Kidney (tissue), 22 donors: ENCODE measurements at places on chromosomes 6 and 20. TPM values are rescaled to one million over a fixed set of nuclear protein-coding genes. Genes with fewer than 3 reads are reported as not detected.

- H3K27me3 ChIP-seq, result no peaks in the 10 kb centered on the region
- H3K27ac ChIP-seq, result no peak overlapping the region
- H3K4me3 ChIP-seq, result no peak overlapping the region
- no peaks in the 10 kb centered on the region for H3K4me1 ChIP-seq
Observed at GRCh38 chr6:95685822-95686221, 108.5 kb downstream of the MANEA start.

DNA sequence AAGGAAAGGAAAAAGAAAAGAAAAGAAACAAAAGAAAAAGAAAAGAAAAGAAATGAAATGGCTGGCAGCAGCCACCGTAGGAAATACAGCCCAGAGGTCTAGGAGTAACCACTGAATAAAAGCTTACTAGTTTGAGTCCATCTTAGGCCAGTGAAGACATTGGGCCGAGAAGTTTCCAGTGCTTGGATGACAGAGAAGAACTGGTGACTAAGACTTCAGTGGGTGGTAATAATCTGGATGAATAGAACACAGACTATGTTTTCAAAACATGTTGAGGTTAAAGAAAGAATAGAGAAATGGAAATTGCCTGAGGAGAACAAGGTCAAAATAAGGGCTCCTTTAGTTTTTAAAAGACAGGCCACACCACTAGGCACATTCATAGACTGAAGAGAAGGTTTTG, 198.8 kb downstream of the ATXN1 start:
- DNase-seq, result no peak
- no peaks in the 10 kb centered on the region for H3K36me3 ChIP-seq
- no peak overlapping the region for H3K27ac ChIP-seq
- no peak overlapping the region for H3K4me3 ChIP-seq
- H3K27me3 ChIP-seq, result no peaks in the 10 kb centered on the region
- no peaks in the 10 kb centered on the region for H3K4me1 ChIP-seq

Gene KCNK16
- not detected for total RNA-seq

- DNase-seq, result no peak
- no peak overlapping the region for H3K27ac ChIP-seq
- H3K27me3 ChIP-seq, result no peaks in the 10 kb centered on the region
- no peak overlapping the region for H3K4me3 ChIP-seq
- peaks cover 33% of the 10 kb centered on the region for H3K36me3 ChIP-seq
Observed at GRCh38 chr20:62942456-62942855, 4.5 kb downstream of the GID8 start.

DNA sequence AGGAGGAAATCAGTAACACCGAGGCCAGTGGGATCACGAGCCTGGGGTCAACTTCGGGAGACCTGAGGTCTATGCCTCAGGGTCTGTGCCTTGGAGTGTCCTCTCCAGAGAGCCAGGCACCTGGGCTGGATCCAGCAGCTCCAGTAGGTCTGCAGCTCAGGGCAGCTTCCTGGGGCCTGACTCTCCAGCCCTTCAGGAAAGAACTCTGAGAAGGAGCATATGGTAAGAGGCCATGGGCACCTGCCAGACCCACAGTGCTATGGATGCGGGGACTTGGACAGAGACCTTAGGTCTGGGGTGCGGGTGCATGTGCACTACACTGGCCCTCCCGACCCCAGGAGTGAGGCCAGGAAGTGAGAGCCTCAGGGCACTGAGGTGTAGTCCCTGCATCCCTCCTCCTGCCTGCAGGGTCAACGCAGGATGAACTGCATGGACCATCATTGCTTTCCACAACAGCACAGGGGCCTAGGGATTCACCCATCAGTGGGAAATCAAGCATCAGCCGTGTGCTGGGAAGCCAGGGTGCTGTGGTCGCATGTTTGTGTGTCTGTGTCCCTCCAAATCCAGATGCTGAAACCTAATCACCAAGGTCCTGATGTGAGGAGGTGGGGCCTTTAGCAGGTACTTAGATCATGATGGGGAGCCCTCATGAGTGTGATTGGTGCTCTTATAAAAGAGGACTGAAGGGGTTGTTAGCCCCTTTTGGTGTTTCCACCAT, 210.9 kb upstream of the CST7 start:
- peaks cover 7% of the 10 kb centered on the region for H3K4me1 ChIP-seq
- H3K27me3 ChIP-seq, result no peaks in the 10 kb centered on the region
- no peaks in the 10 kb centered on the region for H3K36me3 ChIP-seq
- H3K4me3 ChIP-seq, result no peak overlapping the region
- H3K27ac ChIP-seq, result no peak overlapping the region

Gene TAF4
- total RNA-seq, result 18.4 TPM

Gene LINC00237
- not detected for total RNA-seq

DNA sequence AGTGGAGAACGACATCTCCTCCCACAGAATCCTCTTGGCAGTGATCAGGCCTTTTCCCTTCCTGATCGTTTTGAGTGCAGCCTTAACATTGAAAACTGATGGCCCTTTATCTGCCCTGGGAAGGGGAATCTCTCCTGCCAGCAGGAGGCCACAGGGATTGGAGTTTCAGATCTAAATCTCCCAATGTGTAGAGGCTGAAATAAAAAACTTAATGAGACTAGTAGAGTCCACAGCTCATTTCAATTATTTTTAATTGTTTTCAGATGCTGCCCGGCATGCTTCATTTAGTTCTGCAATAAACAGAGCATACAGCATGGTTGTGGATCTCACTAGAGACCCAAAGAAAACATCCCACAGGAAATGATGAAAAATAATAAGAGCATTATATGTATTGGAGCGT, 662.2 kb upstream of the HS3ST5 start:
- H3K27ac ChIP-seq, result no peak overlapping the region
- no peaks in the 10 kb centered on the region for H3K4me1 ChIP-seq
- H3K27me3 ChIP-seq, result no peaks in the 10 kb centered on the region

GRCh38 chr6:44071670-44072451, 55.4 kb downstream of the MRPL14 start:
- DNase-seq, result no peak
- H3K4me1 ChIP-seq, result peaks cover 18% of the 10 kb centered on the region
- no peak overlapping the region for H3K27ac ChIP-seq
- H3K4me3 ChIP-seq, result no peak overlapping the region
- no peaks in the 10 kb centered on the region for H3K27me3 ChIP-seq

DNA sequence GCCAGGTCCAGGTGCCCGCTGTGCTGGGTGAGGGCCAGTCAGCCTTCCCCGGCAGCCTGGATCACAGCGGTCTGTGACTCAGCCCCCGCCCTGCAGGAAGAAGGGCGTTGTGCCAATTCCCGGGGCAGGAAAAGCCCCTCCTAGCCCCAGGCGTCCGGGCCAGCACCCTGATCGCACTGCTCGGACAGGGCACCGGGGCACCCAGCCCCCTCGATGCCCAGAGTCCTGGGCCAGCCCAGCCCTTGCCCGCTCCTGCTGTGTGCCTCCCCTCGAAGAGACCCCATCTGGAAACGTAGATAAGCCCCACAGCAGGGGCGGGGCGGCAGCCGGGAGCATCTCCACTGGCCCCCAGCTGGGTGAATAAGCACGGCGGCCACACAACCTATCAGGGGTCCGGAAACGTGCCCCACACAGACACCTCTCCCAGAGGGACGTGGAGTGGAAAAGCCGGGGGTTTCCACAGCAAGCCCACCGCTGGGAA, 9.9 kb downstream of the LAMA5 start:
- peaks cover 51% of the 10 kb centered on the region for H3K4me1 ChIP-seq
- peak; percentile 54 for DNase-seq
- H3K27me3 ChIP-seq, result no peaks in the 10 kb centered on the region
- no peak overlapping the region for H3K4me3 ChIP-seq

Gene NNAT
- total RNA-seq, result 0.25 TPM

Gene LHFPL5
- total RNA-seq, result 0.47 TPM

- H3K36me3 ChIP-seq, result no peaks in the 10 kb centered on the region
- no peaks in the 10 kb centered on the region for H3K4me1 ChIP-seq
Observed at GRCh38 chr6:39182604-39183003, 46.7 kb downstream of the KCNK5 start.

Gene DEFB121
- total RNA-seq, result not detected

DNA sequence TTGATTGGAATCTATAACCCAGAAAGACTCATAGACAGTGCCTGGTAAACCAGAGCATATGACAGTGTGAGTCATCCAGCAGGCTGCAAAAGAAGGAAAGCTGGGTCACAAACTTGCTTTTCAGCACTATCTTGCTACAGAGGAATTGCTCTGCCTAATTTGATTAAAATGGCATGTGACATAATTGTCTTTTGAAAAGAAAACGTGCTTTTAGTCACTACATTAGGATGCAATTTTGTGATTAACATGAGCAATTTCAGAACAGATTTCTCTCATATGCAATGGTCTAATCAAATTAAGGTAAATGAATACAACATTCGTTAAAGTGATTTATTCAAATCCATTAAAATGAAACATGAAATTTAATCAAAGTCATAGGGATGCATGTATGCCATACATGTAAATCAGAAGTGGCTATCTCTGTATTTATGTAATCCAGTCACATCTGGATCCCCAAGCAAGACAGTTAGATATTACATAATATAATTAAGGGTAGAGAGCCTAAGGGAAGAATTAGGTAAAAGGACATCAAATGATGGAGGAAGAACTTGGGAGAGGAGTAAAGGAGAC, 400.0 kb upstream of the HTR1E start:
- no peaks in the 10 kb centered on the region for H3K36me3 ChIP-seq
- H3K27ac ChIP-seq, result no peak overlapping the region
- no peaks in the 10 kb centered on the region for H3K4me1 ChIP-seq
- H3K4me3 ChIP-seq, result no peak overlapping the region

Gene MAP1LC3A
- 42.5 TPM for total RNA-seq

- no peaks in the 10 kb centered on the region for H3K27me3 ChIP-seq
- H3K4me3 ChIP-seq, result no peak overlapping the region
- H3K27ac ChIP-seq, result no peak overlapping the region
- no peaks in the 10 kb centered on the region for H3K36me3 ChIP-seq
- peak; percentile 78 for DNase-seq
Observed at GRCh38 chr20:36344517-36345132, 38.5 kb downstream of the DLGAP4 start.

DNA sequence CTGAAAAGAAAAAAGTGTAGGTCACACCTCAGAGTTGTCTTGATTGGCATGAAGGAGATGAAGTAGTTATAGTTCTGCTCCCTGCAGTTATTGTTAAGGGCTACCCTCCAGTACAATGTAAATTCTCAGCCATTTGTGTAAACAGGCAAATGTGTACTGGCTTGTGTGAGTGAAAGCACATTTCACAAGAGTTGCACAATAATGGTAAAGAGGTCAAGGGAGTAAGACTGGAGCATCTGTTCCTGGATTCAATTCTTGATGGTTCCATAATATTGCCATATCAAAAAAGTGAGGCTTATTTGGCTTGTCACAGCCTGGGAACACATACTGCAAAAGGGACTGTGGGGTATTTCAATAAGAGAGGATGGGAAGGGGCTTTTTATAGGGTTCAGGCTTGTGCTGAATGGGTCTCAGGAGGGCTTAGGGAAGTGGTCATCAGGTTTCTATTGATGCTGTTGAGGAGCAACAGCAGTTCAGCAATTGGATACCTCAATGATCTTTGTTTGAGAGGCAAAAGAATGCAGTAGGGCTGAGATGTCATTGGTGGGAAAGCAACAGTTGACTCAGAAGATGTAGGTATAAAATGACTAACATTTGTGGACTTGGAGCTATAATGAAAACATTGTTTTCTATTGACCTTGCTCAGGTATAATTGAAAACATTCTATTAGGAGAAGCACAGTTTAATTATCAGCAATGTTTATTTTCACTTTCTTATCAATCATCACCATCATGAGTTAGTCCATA, 402.6 kb downstream of the BCKDHB start:
- H3K36me3 ChIP-seq, result no peaks in the 10 kb centered on the region
- no peaks in the 10 kb centered on the region for H3K4me1 ChIP-seq
- H3K27ac ChIP-seq, result no peak overlapping the region
- H3K4me3 ChIP-seq, result no peak overlapping the region
